ENCODE measurements at places on chromosomes 1 and 21.

GRCh38 chr1:2610036-2610959, 22.5 kb downstream of the MMEL1 start:
- DNase-seq, result no peak

DNA sequence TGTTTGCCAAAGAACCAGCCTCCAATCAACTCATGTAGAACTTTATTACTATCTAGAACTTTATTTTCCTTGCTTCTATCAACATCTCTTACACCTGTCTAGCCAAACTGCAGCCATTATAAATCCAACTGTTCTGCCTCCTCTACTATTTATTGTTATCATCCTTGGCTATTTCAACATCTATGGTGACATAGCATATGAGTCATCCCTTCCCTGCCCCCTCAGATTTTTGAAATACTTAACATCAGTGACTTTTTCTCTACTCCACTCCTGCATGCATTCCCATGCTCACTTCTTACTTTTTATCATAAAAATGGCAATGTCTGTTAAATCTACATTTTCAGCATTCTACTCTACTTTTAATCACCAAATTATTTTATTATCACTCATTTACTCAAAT, 544.9 kb upstream of the NEGR1 start:
- DNase-seq, result no peak

DNA sequence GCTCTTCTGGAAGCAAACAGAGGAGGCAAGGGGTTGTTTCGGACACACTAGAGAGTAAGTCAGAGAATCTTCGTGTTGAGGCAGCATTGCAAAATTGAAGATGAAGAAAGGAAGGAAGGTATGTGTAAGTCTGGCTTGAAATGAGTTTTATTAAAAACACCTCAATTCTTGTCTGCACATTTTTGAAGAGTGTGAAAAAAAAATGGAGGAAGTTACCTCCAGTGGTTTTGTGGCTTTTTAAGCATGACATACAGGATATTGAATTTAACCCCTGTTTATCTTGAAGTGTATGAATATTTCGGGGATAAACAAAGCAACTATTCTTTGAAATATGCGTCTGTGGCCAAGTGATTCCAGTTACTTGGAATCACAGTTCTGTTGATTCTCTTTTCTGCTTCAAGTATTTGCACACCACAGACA, 203.2 kb upstream of the SGIP1 start:
- DNase-seq, result no peak

GRCh38 chr1:226650236-226650841, 88.7 kb downstream of the ITPKB start:
- DNase-seq, result no peak

- DNase-seq, result peak; percentile 50
Observed at GRCh38 chr1:228393268-228393701, 13.3 kb downstream of the TRIM11 start.

GRCh38 chr1:212760126-212760823, 31.3 kb downstream of the NSL1 start:
- DNase-seq, result peak; percentile 65

GRCh38 chr1:36515315-36516138, 32.8 kb upstream of the CSF3R start:
- no peak for DNase-seq

DNA sequence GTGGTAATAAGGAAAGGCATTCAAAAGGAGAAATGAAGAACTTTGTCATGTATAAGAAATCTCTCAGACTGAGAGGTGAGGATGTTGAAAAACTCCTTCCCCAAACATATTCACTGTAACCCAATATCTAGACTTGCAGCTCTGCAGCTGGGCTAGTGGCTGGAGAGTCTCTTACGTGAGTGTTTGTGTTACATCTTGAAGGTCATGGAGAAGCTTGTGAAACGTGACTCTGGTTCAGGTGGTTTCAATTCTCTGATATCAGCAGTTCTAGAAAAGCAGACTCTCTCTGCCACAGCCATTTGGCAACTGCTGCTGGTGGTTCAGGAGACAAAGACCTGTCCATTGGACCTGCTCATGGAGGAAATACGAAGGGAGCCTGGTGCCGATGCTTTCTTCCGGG, 55.0 kb upstream of the EPHA8 start:
- DNase-seq, result peak; percentile 85
